ENCODE measurements at places on chromosomes 4 and X.

DNA sequence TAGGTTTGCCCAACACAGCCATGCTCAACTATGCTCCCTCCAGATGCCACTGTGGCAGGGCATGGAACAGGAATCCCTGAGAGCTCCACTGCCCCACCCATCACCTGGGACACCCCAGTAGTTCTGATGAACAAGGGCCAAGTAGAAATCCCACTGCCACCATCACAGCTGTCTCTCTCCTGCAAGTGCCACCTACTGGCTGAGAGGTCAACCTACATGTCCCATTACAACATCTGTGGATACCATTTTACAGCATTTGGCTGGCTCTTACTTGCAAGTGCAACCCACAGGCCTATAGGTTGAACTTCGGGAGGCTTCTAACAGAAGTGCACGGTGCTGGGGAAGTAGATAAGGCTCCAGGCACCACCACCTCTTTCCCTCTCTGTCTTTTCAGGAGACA, 142.5 kb downstream of the CXXC4 start:
- no peak for DNase-seq

DNA sequence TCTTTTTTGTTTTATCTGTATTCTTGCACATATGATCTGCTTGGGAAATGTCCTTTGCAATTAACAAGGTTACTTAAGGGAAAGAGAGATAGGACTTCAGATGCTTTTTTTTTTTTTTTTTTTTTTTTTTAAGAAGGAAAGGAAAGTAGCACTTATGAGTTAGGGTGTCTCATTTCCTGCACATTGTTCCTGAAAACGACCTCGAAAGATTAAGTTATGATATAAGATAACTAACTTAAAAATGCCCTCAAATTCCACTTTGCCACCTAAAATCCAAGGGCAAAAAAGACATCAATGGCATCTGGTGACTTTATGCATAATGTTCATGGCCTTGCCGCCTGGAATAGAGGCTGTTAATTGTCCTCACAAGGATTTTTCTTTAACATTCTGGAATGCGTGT, 44.9 kb downstream of the PCDH7 start:
- DNase-seq: no peak

GRCh38 chr4:16496501-16496900, 270.2 kb upstream of the TAPT1 start:
- peak; percentile 56 for DNase-seq

GRCh38 chrX:71556036-71556435, 22.2 kb upstream of the GCNA start:
- DNase-seq: no peak

DNA sequence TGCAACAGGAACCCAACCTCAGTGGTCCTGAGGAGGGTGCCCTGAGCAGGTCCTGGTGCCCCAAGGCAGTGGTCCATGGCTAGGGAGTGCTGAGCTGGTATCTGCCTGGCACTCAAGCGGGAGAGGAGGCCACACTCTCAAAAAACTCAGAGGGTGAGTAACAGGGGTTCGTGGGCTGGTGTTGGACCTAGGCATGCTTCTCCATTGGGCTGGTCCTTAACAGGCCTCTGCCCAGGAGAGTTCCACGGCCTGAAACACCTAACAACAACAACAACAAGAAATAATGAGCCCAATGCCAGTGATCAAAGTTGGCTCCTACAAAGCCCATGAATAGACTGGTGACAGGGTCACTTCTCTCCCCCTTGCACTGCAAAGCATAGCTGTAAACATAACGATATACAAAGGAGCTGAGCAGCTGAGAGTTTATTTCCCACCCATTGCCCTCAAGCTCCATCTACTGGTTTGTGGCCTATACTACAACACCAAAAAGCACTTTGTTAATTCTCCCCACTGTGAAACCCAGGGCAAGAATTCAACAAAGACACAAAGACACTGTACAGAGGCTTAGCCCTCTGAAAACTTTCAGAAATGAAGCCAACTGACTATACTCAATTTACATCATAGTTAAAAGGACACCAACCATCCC, 736.1 kb upstream of the ADGRL3 start:
- peak; percentile 47 for DNase-seq

- no peak for DNase-seq
Measured at GRCh38 chr4:173345648-173346047, 11.5 kb upstream of the HMGB2 start.

- no peak for DNase-seq
Measured at GRCh38 chr4:118124997-118125396, 90.7 kb downstream of the NDST3 start.

DNA sequence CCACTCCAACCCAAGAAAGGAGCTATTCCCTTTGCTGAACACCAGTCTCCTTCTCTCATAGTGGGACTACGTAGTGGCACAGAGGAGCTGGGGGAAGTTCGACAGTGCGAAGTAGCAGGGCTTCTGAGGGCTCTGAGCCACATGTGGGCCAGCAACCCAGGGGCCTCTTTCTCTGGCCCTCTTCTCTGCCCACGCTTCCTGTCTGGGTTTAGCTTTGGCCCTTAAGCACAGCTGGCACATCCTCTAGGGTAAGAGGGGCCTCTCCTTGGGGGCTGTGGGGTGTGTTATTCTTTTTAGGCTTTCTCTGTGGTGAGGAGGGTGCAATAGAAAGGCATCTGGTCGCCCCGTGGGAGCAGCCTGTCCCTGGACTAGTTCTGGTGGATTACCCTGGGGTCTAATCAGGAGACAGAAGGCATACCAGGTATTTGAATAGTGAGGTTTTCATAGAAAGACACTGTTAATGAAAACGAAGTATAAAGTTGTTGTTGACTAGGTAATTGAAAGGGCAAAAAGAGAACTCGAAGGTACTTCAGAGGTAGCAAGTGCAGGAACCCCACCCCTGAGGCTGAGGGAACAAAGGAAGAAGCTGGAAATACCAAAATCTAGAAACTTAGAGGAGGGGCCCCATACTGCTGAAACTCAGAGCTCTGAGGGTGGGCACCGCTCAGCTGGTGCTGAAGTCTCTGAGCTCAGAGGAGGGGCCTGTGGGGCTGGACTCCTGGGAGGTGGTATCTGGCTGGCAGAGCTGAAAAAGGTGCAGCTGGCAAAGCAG, 151.9 kb upstream of the RPS6KA3 start:
- DNase-seq: no peak

DNA sequence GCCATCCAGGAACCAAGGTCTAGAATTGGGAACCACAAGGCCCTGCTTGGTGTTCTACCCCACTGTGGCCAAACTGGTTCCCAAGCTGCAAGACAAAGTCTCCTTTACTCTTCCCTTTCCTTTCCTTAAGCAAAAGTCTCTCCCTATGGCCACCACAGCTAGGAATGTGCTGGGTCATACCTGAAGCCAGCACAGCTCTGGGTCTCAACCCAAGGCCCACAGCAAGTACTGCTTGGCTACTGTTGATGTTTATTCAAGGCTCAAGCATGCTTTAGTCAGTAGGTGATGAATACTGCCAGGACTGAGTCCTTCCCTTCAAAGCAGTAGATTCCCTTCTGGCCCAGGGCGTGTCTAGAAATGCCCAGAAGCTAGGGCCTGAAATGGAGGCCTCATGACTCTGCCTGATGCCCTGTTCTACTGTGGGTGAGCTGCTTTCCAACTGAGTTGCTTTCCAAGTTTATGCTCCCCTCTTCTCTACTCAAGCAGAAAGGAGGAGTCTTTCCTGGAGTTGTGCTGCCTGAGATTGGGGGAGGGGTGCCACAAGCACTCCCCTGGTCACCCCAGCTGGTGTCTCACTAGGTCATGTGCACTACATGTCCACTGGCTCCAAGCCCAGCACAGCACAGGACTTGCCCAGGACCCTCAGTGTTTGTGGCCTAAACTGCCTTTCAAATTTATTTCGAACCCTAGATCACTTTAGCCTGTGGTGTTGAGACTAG, 44.9 kb downstream of the STAP1 start:
- no peak for DNase-seq

DNA sequence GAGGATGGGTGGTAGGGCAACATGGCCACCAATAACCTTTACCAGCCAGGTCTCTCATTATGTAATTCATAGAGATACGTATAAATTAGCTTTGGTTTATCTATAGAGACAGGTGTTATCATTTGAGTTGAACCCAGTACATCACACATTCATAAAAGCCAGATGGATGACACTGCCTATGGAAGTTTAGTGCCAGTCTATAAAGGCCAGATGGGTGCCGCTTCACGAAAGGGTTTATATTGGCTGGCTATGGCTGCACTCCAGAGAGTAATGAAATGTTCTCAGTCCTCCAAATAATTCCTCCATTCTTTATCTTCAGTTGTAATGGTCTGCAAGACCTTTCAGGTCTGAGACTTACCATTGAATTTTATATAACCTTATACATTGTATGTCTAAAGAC, 331.9 kb upstream of the NR3C2 start:
- DNase-seq: no peak

GRCh38 chr4:127448986-127449385, 183.8 kb upstream of the INTU start:
- DNase-seq: no peak

- no peak for DNase-seq
Measured at GRCh38 chrX:21658746-21659145, 616 bp upstream of the KLHL34 start.

GRCh38 chrX:1912193-1912592, 297.3 kb downstream of the ASMT start:
- no peak for DNase-seq

DNA sequence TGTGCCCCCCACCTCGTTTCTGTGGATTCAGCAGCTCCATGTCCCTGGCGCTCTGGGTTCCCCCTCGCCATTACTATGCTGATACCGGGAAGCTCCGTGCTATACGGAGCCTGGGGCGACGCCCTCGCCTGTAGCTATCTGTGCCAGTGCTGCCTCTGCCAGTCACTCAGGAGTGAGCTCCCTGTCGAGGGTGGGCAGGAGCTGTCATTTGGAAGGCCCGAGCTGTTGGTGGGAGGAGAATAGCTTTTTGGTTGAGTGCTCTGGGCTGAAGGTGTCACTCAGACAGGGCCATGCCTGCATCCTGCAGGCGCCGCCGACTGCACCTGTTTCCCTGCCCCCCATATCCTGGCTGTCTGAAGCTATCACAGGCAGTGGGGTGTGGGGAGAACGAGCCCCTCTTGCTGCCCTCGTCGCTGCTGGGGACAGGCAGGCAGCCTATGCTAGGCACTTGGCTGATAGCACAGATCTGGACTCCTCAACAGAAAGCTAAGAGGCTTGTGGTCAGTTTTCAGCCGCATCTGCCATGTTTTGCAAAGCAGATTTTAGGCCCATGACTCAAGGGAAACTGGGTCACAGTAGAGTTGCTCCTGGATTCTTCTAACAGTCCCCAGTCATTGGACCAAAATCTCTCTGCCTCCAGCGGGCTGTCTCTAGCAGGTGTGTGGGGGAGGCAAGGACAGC, 31.8 kb downstream of the CPLX1 start:
- DNase-seq: no peak

GRCh38 chr4:41363384-41363981, 106.8 kb downstream of the UCHL1 start:
- peak; percentile 70 for DNase-seq

DNA sequence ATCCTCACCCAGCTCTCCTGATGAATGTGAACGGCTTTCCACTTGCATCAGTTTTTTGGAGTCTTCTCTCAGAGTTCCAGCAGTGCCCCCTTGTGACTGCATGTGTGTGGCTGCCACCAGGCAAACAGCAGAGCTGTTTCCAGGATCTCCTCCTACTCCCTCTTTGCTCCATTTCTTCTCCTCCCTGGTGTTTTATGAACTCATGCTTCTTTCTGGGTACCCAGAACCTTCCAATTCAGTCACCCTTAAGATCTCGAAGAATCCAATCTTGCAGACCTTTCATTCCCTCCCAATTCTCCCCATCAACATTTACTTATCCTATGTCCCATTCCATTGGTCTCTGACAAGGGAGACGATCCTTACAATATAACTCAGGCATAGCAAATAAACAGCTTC, 6.8 kb upstream of the TCEANC start:
- peak; percentile 54 for DNase-seq

- peak; percentile 62 for DNase-seq
Measured at GRCh38 chr4:147340111-147340510, 140.8 kb upstream of the EDNRA start.

GRCh38 chr4:17578482-17578891, 1.5 kb downstream of the LAP3 start:
- no peak for DNase-seq

DNA sequence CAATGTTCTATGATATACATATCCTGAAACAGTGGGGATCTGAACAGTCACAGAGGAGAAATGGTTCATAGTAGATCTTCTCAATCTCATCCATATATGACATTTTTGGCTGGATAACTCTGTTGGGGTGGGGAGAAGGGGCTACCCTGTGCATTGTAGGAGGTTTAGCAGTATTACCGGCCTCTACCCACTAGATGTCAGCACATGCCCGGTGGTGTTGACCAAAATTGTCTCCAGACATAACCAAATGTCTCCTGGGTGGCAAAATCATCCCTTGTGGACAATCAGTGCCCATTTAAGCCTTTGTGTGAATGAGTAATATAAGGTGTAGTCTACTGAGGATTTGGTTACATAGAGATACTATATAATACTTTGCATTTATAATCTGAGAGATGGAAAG, 89.9 kb downstream of the PLS3 start:
- peak; percentile 24 for DNase-seq

DNA sequence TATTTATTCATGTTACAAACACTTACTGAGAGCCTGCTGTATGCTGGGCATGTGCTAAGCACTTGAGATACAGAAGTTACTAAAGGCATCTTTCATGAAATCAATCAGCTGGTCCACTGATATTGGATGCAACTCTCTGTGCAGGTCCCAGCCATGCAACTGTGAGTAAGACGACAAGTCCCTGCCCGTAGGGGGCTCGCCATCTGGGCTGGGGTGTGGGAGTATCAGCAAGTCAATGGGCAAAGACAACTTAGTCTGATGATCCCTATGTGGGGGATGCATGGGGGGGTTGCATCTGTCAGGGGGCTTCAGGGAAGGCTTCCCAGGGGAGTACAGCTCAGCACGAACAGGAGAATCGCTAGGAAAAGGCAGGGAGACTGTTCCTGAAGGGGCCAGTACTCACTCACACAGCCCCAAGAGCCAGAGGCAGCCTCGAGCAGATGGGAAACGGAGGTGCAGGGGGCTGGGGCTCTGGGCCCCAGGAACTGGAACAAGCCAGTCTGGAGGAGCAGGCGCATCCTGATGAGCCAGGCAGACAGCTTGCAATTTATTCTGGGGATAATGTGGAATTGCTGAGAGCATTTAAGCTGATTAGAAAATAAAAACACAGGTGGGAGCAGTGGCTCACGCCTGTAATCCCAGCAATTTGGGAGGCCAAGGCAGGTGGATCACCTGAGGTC, 40.2 kb downstream of the CRMP1 start:
- no peak for DNase-seq

GRCh38 chrX:1397441-1398270, 5.7 kb upstream of the SLC25A6 start:
- no peak for DNase-seq

- DNase-seq: no peak
Measured at GRCh38 chr4:56762484-56763250, 58.8 kb downstream of the SPINK2 start.

GRCh38 chr4:153432965-153433753, 33.0 kb upstream of the TMEM131L start:
- DNase-seq: peak; percentile 84

GRCh38 chr4:120824946-120825345, 97.6 kb downstream of the PRDM5 start:
- DNase-seq: no peak

GRCh38 chr4:98359646-98360045, 98.5 kb downstream of the RAP1GDS1 start:
- no peak for DNase-seq

GRCh38 chr4:2042204-2042946, 16.8 kb upstream of the NAT8L start:
- peak; percentile 73 for DNase-seq
